ENCODE measurements at places on chromosomes 4 and X.

- no peak for DNase-seq
Measured at GRCh38 chrX:40632199-40632598, 9.0 kb downstream of the MPC1L start.

DNA sequence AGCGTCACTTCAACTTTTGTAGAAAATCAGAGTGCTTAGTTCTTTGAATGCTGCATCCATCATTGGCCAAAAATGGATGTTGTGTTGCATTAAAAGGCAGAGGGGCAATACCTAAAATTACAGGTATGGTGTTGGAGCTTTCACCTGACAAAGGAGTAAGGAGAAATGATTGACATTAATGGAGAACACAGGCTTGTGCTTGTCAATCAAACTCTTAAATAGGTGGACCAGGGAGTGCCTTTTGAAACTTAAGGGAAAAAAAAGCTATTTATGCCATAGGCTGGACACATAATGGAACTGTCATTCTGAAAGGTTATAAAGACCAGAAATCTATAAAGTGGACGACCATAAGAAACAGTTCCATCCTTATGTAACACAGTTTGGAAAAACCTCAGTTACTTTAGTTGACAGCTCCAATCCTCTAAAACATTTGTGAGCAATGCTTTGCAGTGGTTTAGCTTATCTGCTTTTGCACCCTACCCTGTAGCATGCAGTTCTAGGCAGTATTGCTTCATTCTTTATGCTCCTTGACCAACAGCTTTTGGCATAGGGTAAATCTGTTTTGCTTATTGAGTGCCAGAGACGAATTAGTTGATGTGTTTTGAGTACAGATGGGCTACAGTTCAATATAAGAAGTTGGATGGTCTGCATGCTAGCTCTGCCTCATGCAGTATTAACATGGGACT is 2.4 kb downstream of the HADH start:
- no peak for DNase-seq

DNA sequence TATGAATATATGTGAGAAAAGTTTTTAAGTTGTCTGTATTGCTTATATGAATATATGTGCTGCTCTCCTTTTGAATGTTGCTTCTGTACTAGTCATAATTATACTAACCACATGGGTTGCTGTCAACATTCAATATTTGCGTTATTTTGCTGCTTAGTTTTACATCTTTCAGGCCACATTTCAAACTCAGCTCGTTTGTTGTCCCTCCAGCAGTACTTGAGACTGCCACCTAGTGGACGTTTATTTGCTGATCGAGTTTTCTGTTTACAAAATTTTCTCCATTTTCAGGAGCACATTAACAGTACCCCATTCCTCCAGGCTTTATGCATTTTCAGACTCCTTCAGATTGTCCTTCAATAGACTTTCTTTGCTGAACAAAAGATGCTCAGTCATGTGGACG is 75.8 kb downstream of the NUDT11 start:
- peak; percentile 1 for DNase-seq

DNA sequence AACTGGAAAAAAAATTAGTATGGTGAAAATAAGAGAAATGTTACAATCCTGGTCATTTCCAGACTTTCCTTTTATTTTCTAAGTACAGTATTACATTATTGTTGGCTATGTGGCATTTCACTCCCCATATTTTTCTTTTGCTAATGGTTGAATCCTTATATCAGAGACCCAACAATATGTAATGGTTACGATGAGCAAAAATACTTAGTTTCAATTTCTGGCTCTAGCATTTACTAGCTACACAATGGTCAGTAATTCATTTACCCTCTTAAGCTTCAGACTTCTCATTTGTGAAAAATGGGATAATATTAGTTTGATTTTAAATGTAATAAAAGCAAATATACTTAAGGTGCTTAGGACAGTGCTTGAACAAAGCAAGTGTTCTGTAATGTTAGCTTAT is 942.9 kb upstream of the PABPC4L start:
- no peak for DNase-seq

GRCh38 chr4:154720618-154721267 is 23.1 kb upstream of the LRAT start:
- no peak for DNase-seq

- no peak for DNase-seq
Measured at GRCh38 chr4:39429476-39430334, 23.0 kb downstream of the KLB start.
